Ammon's horn (tissue), 1 donor: ENCODE measurements at places on chromosomes 12 and 14.

GRCh38 chr12:51021694-51022093, 4.5 kb downstream of the SLC11A2 start:
- no peak for DNase-seq

DNA sequence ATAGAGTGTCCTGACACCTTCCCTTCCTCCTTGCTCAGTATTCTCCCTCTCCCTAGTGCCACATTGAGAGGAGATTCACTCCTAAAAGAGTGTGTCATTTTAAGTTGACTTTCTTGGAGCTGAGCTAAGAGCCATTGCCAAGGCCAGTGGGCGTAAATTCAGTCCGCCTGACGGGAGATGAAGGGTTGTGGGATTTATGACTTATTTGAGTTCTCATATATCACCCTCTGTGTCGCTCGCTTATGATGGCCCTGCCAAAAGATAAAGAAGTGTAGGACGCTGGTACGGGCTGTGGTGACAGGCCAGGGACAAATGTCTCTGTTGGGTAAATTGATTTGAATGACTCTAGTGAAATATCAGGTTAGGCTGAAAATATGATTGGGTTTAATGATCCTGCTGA, 867.4 kb downstream of the NRXN3 start:
- no peak for DNase-seq

GRCh38 chr12:49536526-49537071, 2.2 kb upstream of the KCNH3 start:
- no peak for DNase-seq

- DNase-seq: no peak
These were observed 71.9 kb downstream of the TUNAR start for GRCh38 chr14:95948558-95948981.

- no peak for DNase-seq
These were observed 1.1 kb upstream of the LRP1 start for GRCh38 chr12:57127101-57127725.
